ENCODE measurements at places on chromosomes 12 and 14. TPM values are rescaled to one million over a fixed set of nuclear protein-coding genes. Genes with fewer than 3 reads are reported as not detected.
A peak's percentile ranks its signal among the peaks of the same experiment; 100 is the strongest.

The AKAP5 gene
- total RNA-seq = 0.19 TPM

The FBLN5 gene
- total RNA-seq = 62.5 TPM

The SALL2 gene
- 3.4 TPM for total RNA-seq

The MAP1LC3B2 gene
- 2.9 TPM for total RNA-seq

- peaks cover 47% of the 10 kb centered on the region for H3K4me1 ChIP-seq
- DNase-seq = no peak
- peak overlapping the region; percentile 92 for H3K27ac ChIP-seq
- H3K36me3 ChIP-seq = peaks cover 29% of the 10 kb centered on the region
These were observed 25.9 kb downstream of the PKP2 start for GRCh38 chr12:32870716-32871115.

DNA sequence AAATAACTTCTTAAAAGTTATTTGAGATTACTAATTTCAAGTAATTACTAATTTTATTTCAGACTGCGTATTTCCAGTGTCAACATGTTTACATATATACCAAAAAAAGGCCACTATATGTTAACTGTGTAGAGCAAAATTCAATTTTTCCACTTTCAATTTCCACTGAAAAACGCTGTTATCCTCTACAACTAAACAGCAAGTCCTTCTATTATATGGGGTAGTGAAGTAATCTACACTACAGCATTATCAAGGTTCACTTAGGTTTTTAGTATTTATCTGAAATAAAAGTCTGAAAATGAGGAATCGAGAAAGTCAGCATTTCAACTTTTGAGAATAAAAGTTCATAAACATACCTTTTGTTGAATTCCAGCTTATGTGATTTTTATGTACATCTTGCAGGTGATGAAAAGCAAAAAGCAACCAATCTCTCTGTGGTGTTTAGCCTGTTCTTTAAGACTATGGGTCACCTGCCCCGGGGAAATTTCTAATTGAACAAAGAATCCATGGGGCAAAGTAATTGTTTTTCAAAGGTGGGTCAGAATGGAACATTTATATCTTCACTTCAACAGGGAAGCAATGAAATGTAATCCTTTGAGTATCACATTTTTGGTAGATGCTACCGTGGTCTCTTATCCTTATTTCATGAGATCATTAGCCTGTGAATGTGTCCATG lies 3.3 kb downstream of the BTG1 start:
- DNase-seq = no peak
- H3K27ac ChIP-seq = peak overlapping the region; percentile 98
- H3K4me3 ChIP-seq = peak overlapping the region; percentile 97
- H3K27me3 ChIP-seq = no peaks in the 10 kb centered on the region
- H3K4me1 ChIP-seq = peaks cover 92% of the 10 kb centered on the region

All from left ventricle myocardium inferior (tissue), 1 donor.